ENCODE measurements at places on chromosomes 2 and 18. TPM values are rescaled to one million over a fixed set of nuclear protein-coding genes. Genes with fewer than 3 reads are reported as not detected.

Gene SPP2
- not detected for total RNA-seq

Gene DNAJC5G
- total RNA-seq = 0.42 TPM

Gene MYO5B
- 8.8 TPM for total RNA-seq

Gene AAMP
- 75.9 TPM for total RNA-seq

Gene SIX3
- not detected for total RNA-seq

DNA sequence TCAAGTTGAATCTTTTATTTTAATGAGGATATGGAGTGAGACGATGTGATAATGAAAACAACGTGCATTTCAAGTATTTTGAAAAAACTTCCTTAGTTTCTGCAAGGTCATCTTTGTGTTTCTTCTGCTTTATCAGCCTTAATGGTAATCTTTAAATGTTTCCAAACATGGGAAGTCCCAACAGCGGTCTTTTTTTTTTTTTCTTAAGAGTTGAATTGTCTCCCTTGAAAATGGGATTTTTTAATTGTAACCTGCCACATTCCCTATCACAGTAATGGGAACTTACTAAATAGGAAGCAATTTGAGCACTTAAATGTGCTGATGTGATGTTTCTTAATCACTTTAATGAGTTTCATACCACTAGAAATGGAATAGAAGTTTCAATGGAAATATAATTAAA, 45.8 kb downstream of the ATIC start:
- DNase-seq = no peak

GRCh38 chr2:233426619-233427342, 72.5 kb downstream of the DGKD start:
- no peak for DNase-seq

DNA sequence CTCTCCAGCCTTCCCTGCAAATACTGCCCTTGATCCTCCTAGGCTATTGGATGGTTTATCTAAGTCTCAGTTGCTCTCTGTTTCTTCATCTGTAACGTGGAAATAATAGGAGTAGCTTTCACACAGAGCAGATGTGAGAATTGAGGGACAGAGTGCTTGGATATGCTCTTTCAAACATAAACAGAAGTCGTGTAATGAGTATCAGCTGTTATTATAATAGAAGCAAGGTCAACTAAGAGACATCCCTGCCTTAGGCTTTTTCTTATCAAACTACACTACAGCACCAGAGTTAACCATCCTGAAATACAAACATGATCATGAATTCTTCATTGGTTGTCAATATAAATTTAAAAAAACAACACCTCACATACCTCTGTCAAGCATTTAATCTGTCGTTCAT, 138.2 kb downstream of the DOK6 start:
- DNase-seq = no peak

GRCh38 chr2:234420408-234420807, 76.5 kb downstream of the ARL4C start:
- DNase-seq = no peak

DNA sequence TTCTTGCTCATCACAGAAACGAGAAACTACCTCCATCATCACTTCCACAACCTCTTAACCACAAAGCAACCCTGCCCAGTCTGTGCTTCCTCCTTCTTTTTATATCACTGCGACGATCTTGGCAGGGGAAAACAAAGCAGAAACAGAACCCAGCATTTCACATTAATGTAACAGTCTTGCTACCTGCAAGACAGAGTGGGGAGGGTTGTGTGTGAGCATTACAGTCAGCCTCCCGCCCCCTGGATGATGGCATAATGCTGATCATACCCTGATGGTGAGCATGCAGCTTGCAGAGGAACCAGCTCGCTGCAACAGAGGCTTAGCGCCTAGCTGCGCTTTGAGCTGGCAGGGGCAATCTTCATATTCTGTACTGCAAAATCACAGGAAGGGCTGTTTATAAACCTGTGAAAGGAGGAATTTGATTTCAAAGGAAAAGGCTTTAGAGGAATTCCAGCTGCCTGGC, 376.1 kb downstream of the IRS1 start:
- no peak for DNase-seq

DNA sequence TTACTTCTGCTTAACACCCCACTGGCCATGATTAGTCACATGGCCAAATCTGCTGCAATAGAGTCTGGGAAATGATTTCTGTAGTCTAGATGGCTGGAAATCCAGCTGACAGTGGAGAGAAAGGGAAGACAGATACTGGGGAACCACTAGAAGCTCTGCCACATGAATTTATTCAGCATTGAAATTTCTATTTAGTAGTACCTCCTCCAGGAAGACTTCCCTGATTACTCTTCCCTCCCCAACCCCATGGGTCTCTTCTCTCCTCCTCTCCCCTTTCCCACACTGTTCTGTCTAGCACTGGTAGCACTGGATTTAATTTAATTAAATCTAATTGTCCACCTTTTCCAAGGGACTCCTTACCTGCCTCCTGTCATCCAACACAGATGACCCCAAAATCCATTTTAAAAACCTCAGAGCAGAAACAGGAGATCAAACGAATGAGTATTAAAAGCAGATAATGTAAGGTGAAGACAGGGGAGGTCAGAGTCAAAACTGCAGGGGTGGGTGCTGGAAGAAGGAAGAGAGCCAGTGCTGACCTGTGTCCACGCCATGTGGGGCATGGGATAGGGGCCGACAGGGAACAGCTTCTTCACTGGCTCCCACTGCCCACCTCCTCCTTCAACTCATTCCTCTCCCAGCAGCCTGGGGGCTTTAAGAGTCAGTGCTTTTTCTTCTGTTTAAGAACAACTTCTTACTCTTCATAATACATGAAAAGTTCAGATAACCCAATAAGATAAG, 169.2 kb upstream of the HS6ST1 start:
- DNase-seq = no peak

Data from urinary bladder (tissue), 4 donors.